ENCODE measurements at places on chromosomes 4 and X.

- no peak for DNase-seq
Measured at GRCh38 chrX:11992271-11992670, 146.0 kb upstream of the FRMPD4 start.

DNA sequence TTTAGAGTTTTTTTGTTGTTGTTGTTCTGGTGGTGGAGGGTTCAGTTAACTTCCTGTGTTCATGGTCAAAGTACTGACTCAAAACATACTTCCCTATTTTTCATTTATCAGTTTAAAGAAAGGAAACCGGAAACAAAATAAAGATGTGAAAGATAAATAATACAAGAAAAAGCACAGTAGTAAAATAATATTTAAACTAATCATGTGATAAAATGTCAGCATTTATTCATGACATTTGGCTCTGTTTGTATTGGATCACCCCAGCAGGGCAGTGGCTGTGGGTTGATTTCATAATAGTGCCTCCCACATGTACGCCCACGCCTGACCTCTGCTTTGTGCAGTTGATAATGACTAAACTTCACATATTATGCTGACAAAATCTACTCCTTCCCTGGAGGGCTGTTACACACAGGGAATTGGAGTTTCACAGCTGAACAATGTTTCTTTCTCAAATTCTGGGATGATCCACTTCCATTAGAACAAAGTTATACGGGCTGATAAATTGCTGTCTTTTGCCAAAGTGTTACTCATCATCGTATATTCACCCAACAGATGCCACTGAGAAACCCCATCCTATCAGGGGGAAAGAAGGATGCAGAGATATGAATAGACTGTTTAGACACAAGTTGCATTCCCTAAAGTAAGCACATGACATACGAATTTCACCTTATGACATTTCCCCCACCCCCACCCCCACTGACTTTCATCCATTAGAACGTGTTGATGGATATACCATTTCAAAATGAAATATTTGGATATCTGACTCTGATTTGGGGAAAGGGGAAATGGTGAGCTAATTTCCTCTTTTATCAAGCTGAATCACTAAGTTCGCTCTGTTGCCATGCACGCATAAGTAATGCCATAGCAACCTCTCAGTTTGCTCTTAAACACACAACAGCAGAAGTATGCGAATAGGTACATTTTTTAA is 48.3 kb downstream of the AMELX start:
- DNase-seq, result no peak

GRCh38 chr4:123748806-123749205 is 352.2 kb downstream of the SPRY1 start:
- no peak for DNase-seq

DNA sequence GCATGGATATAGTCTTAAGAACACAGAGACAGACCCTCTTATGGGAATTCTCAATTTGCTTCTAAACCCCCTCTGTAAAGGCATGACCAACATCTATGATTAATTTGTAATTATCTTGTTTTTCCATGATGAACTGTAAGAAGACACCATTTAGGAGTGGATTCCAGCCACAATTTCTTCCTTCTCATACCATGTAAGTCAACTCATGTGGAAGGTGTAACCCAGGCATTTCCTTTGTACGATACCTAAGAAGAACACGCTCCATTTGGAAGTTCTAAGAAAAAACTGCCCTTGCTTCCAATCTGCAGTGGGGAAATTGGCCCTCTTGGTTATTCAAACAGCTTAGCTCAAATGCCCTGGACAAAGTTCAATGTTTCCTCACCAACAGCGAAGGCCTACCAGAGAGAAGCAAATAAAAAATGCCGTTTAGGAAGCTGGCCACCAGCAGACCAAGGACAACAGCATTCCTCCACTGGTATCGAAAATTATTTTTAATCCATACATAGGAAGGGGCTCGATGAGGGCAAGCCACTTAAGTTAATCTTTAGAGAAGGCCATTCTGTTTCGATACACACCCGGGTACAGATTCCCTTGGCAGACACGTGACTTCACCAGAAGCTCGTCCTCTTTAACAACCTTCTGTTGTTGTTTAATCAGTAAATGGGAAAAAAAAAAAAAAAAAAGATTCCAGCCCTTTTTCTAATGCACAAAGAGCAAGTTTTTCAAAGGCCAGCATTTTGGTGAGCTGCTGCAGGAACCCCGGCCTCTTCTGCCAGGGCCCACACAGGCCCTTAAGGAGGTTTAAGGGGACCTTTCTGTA is 2.6 kb downstream of the DHRSX start:
- no peak for DNase-seq

DNA sequence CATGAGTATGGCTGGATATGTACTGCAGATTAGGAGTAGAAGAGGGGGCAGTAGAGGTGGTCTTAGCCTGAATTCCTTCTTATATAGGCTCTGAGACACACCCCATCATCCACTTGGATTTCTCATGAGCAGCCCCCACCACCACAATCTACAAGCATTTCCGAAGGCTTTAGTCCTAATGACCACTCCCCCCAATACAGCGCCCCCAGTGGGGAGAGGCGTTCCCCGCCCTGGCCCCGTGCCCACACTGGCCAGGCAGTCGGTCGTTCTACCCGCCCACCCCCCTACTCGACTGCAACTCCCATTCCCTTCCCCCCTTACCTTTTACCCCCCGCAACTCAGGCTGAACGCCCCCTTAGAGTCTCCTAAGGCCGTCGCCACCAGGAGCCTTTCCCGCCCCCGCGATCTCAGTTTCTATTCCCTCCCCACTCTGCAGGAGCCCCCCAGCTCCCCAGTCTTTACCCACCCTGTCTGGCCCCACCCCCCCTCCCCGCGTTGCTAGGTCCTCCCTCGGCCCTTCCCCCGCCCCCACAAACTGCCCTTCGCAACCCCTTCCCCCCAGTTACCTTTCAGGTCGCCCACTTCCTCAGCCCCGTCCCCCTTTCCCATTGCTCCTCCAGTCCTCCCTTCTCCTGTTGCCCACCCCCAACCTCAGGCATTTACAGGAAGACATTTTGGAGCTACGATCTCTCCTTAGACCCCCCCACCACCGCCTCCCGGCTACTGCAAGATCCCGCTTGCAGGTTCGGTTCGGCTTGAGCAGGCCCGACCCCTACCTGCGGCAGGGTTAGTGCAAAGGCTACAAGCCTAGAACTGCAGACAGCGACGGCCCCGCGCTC is 468 bp downstream of the ZMYM3 start:
- peak; percentile 11 for DNase-seq

DNA sequence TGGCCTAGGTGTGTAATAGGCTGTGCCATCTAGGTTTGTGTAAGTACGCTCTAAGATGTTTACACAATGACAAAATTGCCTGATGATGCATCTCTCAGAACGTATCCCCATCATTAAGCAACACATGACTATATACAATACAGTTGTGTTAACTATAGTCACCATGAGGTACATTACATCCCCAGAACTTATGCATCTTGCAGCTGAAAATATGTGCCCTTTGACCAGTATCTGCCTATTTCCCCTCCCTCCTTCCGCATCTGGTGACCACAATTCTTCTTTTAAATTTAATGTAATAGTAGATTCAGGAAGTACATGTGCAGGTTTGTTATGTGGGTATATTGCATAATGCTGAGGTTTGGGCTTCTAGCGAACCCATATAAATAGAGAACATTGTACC is 239.8 kb upstream of the IL1RAPL1 start:
- DNase-seq, result no peak

DNA sequence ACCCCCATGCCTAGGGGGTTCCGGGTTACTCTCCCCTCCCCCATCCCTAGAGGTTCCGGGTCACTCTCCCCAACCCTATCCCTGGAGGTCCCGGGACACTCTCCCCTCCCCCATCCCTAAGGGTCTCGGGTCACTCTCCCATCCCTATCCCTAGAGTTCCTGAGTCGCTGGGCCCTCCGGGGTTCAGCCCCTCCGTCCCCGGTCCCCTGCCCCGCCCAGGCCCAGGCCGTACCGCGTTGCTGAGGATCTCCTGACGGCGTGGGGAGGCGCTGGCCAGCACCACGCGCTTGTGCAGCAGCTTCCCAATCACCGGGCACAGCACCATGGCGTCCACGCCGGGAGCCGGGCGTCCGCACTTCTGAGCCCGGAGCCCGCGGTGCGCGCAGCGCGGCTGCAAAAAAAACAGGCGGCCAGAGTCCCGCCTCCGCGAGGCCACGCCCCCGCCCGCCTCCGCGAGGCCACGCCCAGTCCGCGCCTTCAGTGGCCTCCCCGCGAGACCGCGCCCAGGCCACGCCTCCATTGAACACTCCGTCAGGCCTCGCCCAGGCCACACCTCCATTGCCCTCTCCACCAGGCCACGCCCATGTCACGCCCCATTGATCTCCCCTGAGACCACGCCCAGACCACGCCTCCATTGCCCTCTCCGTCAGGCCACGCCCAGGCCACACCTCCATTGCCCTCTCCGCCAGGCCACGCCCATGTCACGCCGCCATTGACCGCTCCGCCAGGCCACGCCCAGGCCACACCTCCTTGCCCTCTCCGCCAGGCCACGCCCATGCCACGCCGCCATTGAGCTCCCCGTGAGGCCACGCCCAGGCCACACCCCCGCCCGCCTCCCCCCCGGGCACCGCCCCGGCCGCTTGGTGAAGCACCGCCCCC is at the start of gene ASMTL:
Gene ASMTL (minus strand): TSS at position 394 of the 879 bp plus-strand sequence. CDS start 69 bp downstream, at position 325.
- peak; percentile 100 for DNase-seq

DNA sequence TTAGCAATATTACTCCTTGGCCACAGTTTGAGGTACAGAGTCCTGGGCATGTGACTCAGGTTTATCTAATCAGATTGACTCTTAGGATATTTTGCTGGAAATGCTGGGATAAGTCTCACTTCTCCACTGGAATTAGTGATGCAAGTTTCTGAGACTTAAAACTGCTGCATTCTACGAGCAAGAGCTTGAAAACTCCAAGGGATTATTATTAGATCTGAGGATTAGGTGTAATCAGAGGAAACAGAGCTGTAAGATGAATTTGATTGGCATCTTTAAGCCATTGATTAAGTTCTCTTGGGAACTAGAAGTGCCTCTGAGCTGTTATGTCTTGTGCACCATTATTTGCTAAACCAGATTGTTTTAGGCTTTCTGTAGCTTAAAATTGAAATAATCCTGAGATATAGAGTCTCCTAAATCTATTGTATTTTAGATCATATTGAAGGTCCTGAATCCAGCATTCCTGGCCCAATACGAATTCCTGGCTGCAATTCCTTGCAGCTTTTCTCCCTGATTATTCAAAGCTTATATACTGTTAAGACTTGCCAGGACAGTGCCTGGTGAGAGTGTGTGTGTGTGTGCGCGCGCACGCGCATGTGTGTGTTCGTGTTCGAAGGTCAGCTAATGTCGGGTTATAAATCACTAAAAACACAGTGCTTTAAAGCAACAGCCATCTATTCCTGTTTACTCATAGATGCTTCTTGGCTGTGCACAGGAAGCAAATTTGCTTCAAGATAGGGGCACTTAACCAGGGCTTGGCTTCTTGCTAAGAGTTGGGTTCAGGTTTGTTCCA is 735.1 kb downstream of the STIM2 start:
- DNase-seq, result no peak

DNA sequence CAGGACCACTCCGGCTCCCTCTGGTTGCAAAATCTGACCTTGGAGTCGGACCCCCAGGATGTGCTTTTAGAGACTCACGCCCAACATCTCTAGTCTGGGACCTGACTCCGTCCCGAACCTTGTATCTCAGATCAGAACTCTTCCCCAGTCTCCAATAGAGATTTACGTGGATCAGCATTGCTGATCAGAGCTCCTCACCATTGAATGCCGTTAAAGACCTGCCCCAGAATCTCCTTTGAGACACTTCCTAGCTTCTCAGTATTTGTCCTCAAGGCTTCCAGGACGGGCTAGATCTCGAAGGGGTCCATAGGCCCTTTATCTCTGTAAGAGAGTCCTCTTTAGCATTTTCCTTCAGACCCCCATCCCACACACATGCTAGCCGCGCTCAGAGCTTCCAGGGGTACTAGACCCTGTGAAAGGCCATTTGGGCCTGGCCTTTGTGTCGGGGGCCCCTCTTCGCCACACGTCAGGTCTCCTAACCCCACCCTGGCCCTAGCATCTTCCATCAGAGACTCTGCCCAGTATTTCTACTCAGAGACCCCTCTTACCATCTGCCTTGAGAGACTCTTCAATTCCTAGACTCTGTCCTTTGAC is 662 bp downstream of the UBA1 start:
- no peak for DNase-seq

- DNase-seq, result no peak
Measured at GRCh38 chr4:173547889-173548288, 17.9 kb upstream of the HAND2 start.

- DNase-seq, result no peak
Measured at GRCh38 chr4:121863799-121864198, 6.5 kb downstream of the BBS7 start.

DNA sequence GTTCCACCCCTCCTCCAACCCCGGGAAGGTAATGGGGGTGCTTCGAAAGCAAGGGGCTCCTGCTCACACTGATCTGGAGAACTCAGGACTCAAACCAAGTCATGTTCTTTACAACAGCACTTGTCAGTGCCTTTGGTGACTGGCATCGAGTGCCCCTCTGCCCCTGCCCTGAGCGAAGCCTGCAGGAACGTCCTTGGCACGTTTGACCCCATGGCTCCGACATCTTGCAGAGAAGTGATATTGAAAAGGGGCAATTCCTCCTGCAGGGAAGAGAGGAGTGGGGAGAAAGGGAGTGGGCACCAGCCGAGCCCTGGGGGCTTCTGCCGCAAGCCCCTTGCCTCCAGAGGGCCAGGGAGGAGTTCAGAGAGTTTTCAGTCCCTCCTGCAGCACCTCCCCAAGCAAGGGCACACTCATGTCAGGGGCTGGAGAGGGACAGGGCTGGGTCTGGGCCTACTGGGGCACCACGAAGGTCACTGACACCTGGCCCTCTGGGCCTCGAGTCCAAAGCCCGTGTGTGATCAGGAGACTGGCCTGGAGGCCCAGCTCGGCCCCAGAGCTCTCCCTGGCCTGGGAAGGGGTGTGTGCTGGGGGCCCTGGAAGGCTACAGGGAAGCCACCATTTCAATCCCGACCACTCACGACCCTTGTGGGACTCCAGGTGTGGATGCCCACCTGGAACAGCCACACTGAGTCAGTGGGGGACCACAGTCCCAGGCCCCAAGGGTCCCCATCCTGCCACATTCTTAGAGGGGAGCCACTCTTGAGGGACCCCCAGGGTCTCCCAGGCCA is 94.9 kb upstream of the NKX1-1 start:
- DNase-seq, result no peak

DNA sequence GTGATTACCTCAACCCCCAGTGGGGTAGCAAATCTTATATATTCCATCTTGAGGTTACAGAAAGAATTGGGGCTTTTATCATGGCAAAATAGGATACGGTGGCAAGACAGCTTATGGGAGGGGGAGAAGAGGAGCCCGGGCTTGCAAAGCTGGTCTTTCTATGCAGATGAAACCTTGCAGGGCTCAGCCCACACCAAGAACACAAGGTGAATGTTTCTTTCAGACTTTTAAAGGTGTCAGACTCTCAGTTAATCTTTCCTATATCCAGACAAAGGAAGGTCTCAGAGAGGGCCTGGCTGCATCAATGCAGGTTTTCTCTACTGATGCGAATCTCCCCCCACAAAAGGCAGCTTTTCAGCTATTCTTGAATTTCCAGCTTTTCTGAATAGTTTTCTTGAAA is 59.9 kb upstream of the WDR17 start:
- no peak for DNase-seq

DNA sequence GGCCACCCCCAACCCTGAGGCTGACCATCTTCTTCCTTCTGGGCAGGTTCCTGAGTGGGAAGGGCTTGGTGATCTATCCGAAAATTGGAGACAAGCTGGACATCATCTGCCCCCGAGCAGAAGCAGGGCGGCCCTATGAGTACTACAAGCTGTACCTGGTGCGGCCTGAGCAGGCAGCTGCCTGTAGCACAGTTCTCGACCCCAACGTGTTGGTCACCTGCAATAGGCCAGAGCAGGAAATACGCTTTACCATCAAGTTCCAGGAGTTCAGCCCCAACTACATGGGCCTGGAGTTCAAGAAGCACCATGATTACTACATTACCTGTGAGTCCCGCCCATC is 9.7 kb downstream of the EFNB1 start:
- DNase-seq, result no peak

GRCh38 chr4:7043284-7044136 is at the start of gene TADA2B:
Gene TADA2B, plus strand, starts transcription at chr4:7043372. Its CDS starts 208 bp downstream, at chr4:7043580.
- peak; percentile 12 for DNase-seq

All from stimulated activated CD4-positive, alpha-beta T cell treated with anti-CD3 and anti-CD28 coated beads, Interleukin-1b, Interleukin-23, amount 100 ng/mL, for 1 hour (primary cell).